T-helper 2 cell treated with Interferon-gamma antibody and Interleukin-4, amounts not matched to agents 5 μg/mL and 100 μg/mL, for 36 hours (primary cell): ENCODE measurements at places on chromosomes 5 and 9.

DNA sequence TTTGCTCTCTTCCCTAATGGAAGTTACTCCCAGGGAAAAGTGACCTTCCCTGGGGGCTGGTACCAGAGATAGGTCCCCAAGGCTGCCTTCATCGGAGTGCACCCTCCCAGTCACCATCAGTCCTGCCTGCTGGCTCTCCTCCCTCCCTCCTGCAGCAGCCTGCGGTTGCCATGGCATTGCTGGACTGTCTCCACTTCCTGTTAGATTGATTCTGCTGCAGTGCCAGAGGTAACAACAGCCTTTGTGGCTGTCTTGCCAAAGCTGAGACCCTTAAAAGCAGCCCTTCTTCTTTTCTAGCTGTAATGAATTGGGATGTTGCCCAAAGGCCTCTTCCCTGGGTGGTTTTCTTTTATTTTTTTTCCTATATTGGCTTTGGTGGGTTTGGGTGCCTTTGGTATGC, 78.1 kb upstream of the PRLR start:
- no peak for DNase-seq

GRCh38 chr5:59575648-59576445, 317.7 kb downstream of the PDE4D start:
- no peak for DNase-seq

DNA sequence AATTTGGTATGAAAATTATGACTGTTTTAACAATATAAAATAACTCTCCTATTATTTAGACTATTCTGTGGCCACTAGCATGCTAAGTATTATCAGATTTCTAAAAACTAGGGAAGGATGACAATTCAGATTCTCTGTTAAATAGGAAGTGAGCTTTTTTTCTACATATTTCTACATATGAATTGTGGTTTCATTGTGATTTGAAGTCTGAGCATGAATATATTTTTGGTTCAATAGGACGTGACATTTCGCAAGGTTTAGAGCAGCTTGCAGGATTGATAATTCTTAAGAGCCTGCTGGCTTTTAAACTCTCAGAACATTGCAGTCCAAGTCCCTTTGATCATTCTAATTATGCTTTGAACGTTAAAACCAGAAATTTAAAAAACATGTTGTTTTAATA, 82.9 kb downstream of the ADGRV1 start:
- DNase-seq: no peak

- DNase-seq: no peak
These were observed 145.4 kb upstream of the MTAP start for GRCh38 chr9:21656776-21657674.

- no peak for DNase-seq
These were observed 13.4 kb upstream of the ZCCHC9 start for GRCh38 chr5:81288021-81288433.

DNA sequence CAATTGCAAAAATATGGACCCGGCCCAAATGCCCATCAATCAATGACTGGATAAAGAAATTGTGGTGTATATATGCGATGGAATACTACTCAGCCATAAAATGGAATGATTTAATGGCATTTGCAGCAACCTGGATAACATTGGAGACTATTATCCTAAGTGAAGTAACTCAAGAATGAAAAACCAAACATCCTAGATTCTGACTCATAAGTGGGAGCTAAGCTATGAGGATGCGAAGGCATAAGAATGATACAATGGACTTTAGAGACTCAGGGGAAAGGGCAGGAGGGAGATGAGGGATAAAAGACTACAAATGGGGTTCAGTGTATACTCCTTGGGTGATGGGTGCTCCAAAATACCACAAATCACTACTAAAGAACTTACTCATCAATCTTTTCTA, 247.6 kb upstream of the FBXL7 start:
- no peak for DNase-seq

- DNase-seq: no peak
These were observed 26.3 kb downstream of the SPZ1 start for GRCh38 chr5:80346055-80346454.

- DNase-seq: no peak
These were observed 87.4 kb upstream of the CDH10 start for GRCh38 chr5:24732184-24732583.

DNA sequence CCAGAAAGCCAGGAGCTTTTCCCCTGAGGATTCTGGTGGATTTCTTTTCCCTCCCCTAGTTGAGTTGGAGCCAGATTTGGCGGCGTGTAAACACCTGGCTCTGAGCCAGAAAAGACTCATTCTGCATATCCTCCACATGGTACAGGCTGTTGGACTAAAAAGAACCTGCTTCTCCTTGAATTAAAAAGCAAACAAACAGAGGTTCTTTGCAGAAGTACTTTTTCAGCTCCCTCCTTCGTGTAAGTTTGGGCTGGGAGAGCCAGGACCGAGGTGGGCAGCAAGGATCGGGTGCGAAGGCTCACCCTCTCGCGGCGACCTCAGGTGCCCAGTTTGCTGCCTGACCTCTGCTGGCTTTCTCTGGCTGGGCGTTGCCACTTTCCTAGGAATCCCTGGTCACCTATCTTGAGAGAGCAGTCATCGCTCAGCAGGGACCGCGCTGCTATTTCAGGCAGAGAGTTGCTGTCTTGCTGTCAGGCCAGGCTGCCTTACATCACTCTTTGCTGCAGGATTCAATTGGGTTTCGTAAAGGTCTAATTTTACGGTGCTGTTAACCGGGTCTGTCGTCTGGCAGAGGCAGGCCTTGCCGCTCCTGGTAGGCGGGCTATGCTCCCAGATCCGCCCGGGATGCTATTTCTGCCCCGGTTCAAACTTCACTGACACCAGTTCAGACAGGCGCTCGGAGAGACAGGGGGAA, 3.2 kb downstream of the PAPPA start:
- no peak for DNase-seq
